Mesothelial cell of epicardium (in vitro differentiated cells): ENCODE measurements at places on chromosomes 6 and 20.

GRCh38 chr6:150604467-150604866, 4.8 kb downstream of the PLEKHG1 start:
- DNase-seq = no peak

- DNase-seq = no peak
Measured at GRCh38 chr6:122400462-122401089, 1.1 kb downstream of the HSF2 start.

DNA sequence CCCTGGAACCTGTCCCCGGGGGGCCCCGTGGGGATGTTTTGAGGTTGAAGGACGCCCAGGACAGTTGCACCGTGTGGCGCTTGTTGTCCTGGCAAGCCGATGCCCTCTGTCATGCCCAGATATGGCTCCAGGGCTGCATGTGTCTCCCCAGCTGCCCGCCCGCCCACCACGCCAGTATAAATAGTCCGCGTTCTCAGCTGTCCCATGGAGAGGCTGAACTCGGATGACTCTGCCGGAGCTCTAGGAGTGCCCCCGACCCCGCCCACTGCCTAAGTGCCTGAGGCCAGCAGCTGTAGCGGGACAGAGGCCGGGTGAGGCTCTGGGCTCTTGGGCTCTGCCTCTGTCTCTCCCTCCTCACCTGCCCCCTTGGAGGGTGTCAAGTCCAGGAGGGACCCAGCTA, 83.0 kb upstream of the GATA5 start:
- DNase-seq = no peak

- DNase-seq = no peak
Measured at GRCh38 chr20:32820698-32821377, 1.1 kb downstream of the MAPRE1 start.

- no peak for DNase-seq
Measured at GRCh38 chr6:145898376-145898775, 65.8 kb downstream of the SHPRH start.

GRCh38 chr20:36272547-36273220, 33.5 kb upstream of the DLGAP4 start:
- DNase-seq = peak; percentile 25

GRCh38 chr6:110044622-110045021, 66.5 kb downstream of the GPR6 start:
- DNase-seq = no peak

GRCh38 chr6:42555477-42556457, 8.1 kb upstream of the UBR2 start:
- DNase-seq = no peak

GRCh38 chr20:6811262-6812035, 44.0 kb downstream of the BMP2 start:
- no peak for DNase-seq
